ENCODE measurements at places on chromosomes 3 and 15.

- no peaks in the 10 kb centered on the region for H3K4me1 ChIP-seq
- no peaks in the 10 kb centered on the region for H3K27me3 ChIP-seq
- no peak overlapping the region for H3K27ac ChIP-seq
- H3K36me3 ChIP-seq = no peaks in the 10 kb centered on the region
These were observed 335.1 kb downstream of the EFHB start for GRCh38 chr3:19598870-19599269.

DNA sequence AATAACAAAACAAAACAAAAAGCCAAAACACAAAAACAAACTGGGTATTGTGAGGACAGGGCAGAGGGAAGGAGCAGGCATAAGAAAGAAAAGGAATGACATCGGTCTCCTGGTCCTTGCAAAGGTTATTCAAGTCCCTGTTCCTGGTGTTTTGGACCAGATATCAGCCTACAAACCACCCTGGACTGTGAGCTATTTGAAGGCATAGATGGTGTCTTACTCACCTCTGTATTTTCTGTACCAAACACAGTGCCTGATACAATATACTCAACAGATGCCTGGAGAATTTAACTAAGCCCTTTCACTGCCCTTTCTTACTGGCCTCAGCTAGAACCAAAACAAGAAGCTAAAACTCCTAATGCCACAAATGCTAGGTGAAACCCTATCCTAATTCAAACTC is 197.0 kb downstream of the TIGIT start:
- H3K27ac ChIP-seq = no peak overlapping the region
- no peak for DNase-seq
- H3K4me1 ChIP-seq = no peaks in the 10 kb centered on the region
- H3K4me3 ChIP-seq = no peak overlapping the region

DNA sequence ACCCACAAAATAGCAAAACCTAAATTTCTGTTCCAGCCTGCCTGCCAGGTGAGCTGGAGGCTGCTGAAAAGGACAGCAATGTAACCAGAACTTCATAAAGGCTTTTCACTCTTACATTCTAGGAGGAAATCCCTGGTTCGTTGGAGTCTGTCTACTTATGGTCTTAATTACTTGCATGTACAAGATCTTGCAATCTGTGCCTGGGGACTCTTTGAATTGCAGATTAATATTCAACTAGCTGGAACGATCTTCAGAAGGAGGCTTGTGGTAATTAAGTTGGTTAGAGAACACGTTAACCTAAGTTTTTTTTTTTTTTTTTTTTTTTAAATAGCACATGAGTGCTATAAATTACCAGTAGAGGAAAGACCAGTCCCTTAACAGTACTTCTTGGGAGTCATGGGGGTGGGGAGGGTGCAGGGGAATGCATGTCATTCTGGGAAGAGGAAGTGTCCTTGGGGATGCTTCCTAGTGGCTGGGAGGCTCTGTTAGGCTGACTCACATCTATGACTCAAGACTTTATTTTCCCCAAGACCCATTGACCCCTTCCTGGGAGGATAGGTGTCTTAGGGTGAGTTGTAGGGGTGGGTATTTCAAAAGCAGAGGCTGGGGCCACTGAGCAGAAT is 139.8 kb downstream of the RAB11A start:
- peaks cover 8% of the 10 kb centered on the region for H3K27me3 ChIP-seq
- no peak for DNase-seq
- no peak overlapping the region for H3K27ac ChIP-seq
- no peak overlapping the region for H3K4me3 ChIP-seq
- H3K36me3 ChIP-seq = no peaks in the 10 kb centered on the region

GRCh38 chr3:32959371-32959770 is 7.9 kb downstream of the CCR4 start:
- no peaks in the 10 kb centered on the region for H3K27me3 ChIP-seq
- no peak overlapping the region for H3K27ac ChIP-seq
- no peaks in the 10 kb centered on the region for H3K36me3 ChIP-seq
- DNase-seq = no peak
- H3K4me3 ChIP-seq = no peak overlapping the region
- H3K4me1 ChIP-seq = no peaks in the 10 kb centered on the region

- H3K36me3 ChIP-seq = no peaks in the 10 kb centered on the region
- no peak overlapping the region for H3K4me3 ChIP-seq
- H3K4me1 ChIP-seq = peaks cover 6% of the 10 kb centered on the region
- H3K27me3 ChIP-seq = no peaks in the 10 kb centered on the region
- no peak for DNase-seq
These were observed 125.6 kb downstream of the CD47 start for GRCh38 chr3:107965136-107965655.

- no peak overlapping the region for H3K4me3 ChIP-seq
- no peak for DNase-seq
- no peaks in the 10 kb centered on the region for H3K36me3 ChIP-seq
- H3K27me3 ChIP-seq = no peaks in the 10 kb centered on the region
These were observed 107.6 kb downstream of the KLF13 start for GRCh38 chr15:31434275-31434587.

DNA sequence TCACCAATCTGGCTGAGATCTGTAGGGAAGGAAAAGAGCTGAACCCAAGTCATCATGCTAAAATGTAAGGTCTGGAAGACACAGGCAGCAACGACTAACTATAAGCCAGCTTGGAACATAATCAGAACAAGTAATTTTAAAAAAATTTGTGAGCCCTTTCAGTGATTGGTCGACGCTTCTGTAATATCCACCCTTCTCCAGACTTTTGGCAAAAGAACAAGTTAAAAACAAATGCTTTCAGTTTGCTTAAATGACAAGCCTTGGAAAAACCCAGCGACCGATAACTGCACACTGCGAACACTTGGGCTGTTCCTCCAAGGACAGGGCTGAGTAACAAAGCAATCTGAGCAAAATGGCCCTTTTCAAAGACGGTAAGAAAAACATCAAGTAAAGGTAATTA is 49.6 kb downstream of the PCSK6 start:
- no peak for DNase-seq
- no peaks in the 10 kb centered on the region for H3K4me1 ChIP-seq
- H3K4me3 ChIP-seq = no peak overlapping the region
- no peaks in the 10 kb centered on the region for H3K36me3 ChIP-seq
- H3K27me3 ChIP-seq = no peaks in the 10 kb centered on the region
- peak overlapping the region; percentile 53 for H3K27ac ChIP-seq

GRCh38 chr3:171095063-171095462 is 68.5 kb upstream of the SLC2A2 start:
- H3K36me3 ChIP-seq = peaks cover 7% of the 10 kb centered on the region
- H3K27me3 ChIP-seq = no peaks in the 10 kb centered on the region
- no peak for DNase-seq
- H3K27ac ChIP-seq = no peak overlapping the region
- no peak overlapping the region for H3K4me3 ChIP-seq
- H3K4me1 ChIP-seq = no peaks in the 10 kb centered on the region

GRCh38 chr3:73536952-73537351 is 87.8 kb downstream of the PDZRN3 start:
- DNase-seq = peak; percentile 86
- peaks cover 65% of the 10 kb centered on the region for H3K4me1 ChIP-seq
- no peaks in the 10 kb centered on the region for H3K36me3 ChIP-seq

- peak within 1 kb of the TSS; percentile 89 for H3K4me3 ChIP-seq
- peak; percentile 99 for DNase-seq
- no peaks in the 10 kb centered on the region for H3K4me1 ChIP-seq
- no peaks in the 10 kb centered on the region for H3K27me3 ChIP-seq
- H3K27ac ChIP-seq = peak within 1 kb of the TSS; percentile 96
These were observed at the start of gene NPTN for GRCh38 chr15:73633111-73633990. NPTN (minus strand) TSS chr15:73633389; CDS start chr15:73633215, 174 bp downstream.

- H3K27ac ChIP-seq = no peak overlapping the region
- H3K27me3 ChIP-seq = no peaks in the 10 kb centered on the region
- H3K36me3 ChIP-seq = no peaks in the 10 kb centered on the region
These were observed 868.6 kb downstream of the TBL1XR1 start for GRCh38 chr3:176328666-176329065.
